ENCODE measurements at places on chromosomes 3 and 15.
A peak's percentile ranks its signal among the peaks of the same experiment; 100 is the strongest.

DNA sequence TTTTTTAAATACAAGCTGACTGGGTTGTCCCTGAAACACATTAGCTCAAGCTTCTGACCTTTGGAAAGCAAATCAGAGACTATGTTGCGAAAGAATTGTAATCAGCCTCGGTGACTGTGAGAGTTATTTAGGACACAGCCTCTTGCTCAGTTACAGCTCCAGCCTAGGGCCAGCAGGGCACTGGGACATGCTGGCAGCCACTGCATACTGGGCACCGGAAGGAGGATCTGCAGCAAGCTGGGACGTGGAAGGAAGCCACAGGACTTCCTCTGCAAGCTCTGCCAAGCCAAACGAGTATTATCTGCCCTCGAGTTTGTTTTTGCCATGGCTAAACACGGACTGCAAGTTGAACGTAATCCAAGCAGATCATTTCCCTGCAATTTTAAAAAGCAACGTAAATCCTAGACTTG is 24.4 kb upstream of the COPG1 start:
- H3K4me3 ChIP-seq = no peak overlapping the region
- DNase-seq = no peak
- no peaks in the 10 kb centered on the region for H3K4me1 ChIP-seq
- H3K36me3 ChIP-seq = no peaks in the 10 kb centered on the region
- no peak overlapping the region for H3K27ac ChIP-seq

DNA sequence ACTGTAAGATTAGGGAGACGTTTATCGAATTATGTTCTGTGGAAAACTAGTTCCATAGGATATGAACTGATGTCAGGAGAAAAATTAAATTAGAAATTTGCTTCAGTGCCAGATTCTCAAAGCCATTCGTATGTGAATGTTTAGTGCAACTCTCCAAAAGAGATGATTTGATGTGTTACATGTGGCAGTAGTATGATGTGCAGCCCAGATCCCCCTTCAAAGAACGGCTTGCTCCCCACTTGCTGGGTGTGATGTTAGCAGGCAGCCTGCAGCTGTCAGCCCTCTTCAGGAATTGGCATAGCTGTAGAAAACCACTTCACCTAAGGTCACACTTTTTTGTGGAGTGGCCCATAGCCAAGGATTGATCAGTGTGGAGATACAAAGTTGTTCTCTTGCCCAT is 127.0 kb upstream of the CCDC54 start:
- H3K4me3 ChIP-seq = no peak overlapping the region
- H3K27me3 ChIP-seq = no peaks in the 10 kb centered on the region
- no peak for DNase-seq

- H3K36me3 ChIP-seq = no peaks in the 10 kb centered on the region
- H3K27ac ChIP-seq = no peak overlapping the region
- no peak overlapping the region for H3K4me3 ChIP-seq
Observed at GRCh38 chr15:82315519-82316246, 33.6 kb downstream of the GOLGA6L10 start.

GRCh38 chr3:54427941-54428871 is 305.9 kb downstream of the CACNA2D3 start:
- no peak overlapping the region for H3K27ac ChIP-seq
- peak; percentile 66 for DNase-seq
- no peaks in the 10 kb centered on the region for H3K4me1 ChIP-seq
- H3K4me3 ChIP-seq = no peak overlapping the region
- no peaks in the 10 kb centered on the region for H3K27me3 ChIP-seq

GRCh38 chr3:143536817-143537535 is 311.3 kb downstream of the SLC9A9 start:
- DNase-seq = no peak
- no peak overlapping the region for H3K27ac ChIP-seq
- no peak overlapping the region for H3K4me3 ChIP-seq
- no peaks in the 10 kb centered on the region for H3K27me3 ChIP-seq
- H3K4me1 ChIP-seq = no peaks in the 10 kb centered on the region
- H3K36me3 ChIP-seq = no peaks in the 10 kb centered on the region

DNA sequence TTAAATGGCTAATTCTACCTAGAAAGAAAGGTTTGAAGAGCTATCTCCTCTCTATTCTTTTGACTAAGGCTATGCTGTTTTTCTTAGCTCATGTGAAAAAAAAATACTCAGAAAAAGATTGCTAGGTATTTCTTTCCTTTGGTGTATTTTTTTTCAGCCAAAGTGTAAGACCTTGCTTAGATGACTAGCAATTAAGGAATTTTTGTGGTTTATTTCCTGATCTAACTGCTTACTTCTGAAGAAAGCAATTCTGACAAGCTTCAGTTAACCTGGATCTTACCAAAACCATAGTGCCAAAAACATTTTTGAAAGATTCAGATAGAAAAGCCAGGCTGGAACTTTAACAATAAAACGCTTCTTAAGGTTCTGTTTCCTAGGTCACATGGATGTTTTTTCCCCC is 315.6 kb downstream of the SOX2 start:
- no peak for DNase-seq
- H3K4me3 ChIP-seq = no peak overlapping the region
- no peaks in the 10 kb centered on the region for H3K36me3 ChIP-seq
- no peak overlapping the region for H3K27ac ChIP-seq
- H3K27me3 ChIP-seq = no peaks in the 10 kb centered on the region

- H3K27me3 ChIP-seq = no peaks in the 10 kb centered on the region
- H3K4me3 ChIP-seq = no peak overlapping the region
- H3K36me3 ChIP-seq = no peaks in the 10 kb centered on the region
- H3K4me1 ChIP-seq = no peaks in the 10 kb centered on the region
Observed at GRCh38 chr15:80182611-80183261, 29.9 kb downstream of the FAH start.

DNA sequence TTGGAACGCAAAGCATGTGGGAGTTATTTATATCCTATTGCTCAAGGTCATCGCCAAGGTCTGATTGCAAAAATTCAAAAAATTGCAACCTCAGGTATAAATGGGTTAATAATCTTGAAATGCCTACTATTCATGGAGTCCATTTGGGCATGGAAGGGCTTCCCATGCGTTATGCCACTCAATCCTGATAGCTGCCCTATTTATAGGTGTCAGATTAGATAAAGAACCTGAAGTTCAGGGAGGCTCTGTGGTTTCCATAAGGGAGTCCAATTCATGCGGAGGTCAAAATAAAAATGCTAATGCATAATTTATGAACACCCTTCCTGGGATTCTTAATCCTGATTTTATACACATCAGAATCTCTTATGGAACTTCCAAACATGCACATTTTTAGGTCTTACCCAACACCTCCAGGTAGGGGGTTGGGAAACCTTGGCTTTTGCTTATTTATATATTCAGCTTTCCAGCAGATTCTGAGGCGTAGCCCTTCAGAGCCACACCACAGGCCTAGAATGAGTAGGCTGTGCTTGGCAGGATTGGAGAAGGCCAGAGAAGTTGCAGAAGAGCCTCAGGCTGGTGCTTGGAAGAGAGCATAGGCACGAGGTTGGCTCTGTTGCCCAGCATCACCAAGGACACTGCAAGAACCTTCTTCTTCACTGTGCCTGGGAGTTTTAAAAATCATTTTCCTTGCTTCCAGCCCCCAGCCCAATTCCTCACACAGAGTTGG is 324.4 kb upstream of the CFAP20DC start:
- no peak for DNase-seq
- H3K4me1 ChIP-seq = no peaks in the 10 kb centered on the region
- no peak overlapping the region for H3K27ac ChIP-seq
- no peak overlapping the region for H3K4me3 ChIP-seq
- H3K36me3 ChIP-seq = no peaks in the 10 kb centered on the region

DNA sequence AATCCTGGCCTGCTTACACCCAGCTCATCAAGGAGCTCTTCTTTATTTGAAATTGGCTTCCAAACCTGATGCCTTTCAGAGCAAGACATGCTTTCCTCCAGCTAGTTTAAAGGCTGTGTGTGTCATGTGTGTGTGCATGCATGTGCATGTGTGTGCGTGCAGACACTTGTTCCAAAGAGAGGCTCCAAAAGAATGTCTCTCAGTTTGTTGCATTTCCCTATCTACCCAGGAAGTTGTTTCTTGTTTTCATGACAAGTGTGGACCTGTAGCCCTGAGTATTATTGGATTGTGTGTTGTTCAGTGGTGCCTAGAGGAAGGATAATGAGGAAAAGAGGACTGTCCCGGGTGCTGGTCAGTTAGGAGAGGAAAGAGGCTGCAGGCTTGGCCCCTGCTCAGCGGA is 240.0 kb downstream of the THSD4 start:
- DNase-seq = no peak
- H3K27ac ChIP-seq = no peak overlapping the region
- no peaks in the 10 kb centered on the region for H3K27me3 ChIP-seq

DNA sequence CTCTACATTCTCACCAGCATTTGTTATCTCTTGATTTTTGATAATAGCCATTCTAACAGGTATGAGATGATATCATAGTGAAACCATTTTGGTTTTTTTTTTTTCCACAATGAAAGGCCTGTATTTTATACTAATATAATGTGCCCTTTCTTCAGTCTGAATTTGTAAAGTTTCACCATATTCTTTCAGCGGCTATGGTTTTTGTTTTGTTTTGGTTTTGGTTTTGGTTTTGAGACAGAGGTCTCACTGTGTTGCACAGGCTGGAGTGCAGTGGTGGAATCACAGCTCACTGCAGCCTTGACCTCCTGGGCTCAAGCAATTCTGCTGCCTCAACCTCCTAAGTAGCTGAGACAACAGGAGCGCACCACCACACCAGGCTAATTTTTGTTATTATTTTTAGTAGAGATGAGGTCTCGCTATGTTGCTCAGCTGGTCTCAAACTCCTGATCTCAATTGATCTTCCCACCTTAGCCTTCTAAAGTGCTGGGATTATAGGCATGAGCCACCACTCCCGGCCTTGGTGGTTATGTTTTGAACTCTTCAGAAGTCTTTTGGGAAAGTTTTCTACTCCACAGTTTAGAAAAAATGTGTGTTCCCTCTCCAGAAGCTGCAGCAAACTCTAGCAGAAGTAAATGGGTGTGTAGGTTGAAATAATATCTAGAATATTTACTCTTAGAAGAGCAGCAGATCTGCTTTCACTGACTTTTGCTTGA is 110.2 kb upstream of the UMPS start:
- H3K36me3 ChIP-seq = no peaks in the 10 kb centered on the region
- H3K4me1 ChIP-seq = peaks cover 6% of the 10 kb centered on the region
- no peaks in the 10 kb centered on the region for H3K27me3 ChIP-seq

GRCh38 chr3:114974387-114974786 is 172.7 kb downstream of the ZBTB20 start:
- no peaks in the 10 kb centered on the region for H3K36me3 ChIP-seq
- no peak for DNase-seq
- H3K4me3 ChIP-seq = no peak overlapping the region
- no peak overlapping the region for H3K27ac ChIP-seq
- H3K27me3 ChIP-seq = no peaks in the 10 kb centered on the region
- H3K4me1 ChIP-seq = no peaks in the 10 kb centered on the region

- H3K27me3 ChIP-seq = no peaks in the 10 kb centered on the region
- H3K4me3 ChIP-seq = no peak overlapping the region
- H3K4me1 ChIP-seq = no peaks in the 10 kb centered on the region
- no peak for DNase-seq
Observed at GRCh38 chr15:45084163-45084562, 29.8 kb downstream of the DUOX2 start.

DNA sequence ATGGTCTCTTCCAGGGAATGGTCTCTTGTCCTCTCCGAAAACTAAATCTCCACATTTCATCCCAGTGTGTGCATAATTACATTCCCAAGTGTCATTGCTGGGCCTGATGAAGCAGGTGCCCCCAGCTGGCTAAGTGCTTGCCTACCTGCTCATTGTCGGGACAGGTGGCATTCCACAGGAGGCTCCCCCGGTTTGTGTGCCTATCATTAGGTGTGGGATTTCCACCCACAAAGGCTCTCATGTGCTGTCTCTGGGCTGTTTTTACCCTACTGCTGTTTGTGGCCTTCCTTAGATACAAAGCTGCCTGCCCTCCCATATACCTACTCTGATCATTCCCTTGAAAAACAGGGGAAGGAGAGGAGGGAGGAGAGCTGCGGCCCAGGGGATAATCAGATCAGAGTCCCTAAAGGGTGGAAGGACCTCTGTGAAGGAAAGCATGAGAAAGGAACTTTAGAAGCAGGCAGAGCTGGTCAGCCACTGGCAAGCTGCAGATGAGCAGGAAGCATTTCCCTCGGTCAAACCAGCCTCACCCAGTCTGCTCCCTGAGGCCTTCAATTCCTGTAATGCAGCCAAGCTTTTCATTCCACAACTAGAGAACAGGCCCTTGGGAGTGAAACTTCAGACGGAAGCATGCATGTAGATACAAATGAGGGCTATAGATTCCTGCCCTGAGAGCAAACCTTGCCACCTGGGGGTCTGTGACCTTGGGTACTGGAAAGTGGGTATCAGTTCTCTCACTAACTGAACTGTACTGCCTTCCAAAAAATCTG is 60.7 kb upstream of the HEG1 start:
- H3K27ac ChIP-seq = no peak overlapping the region
- peak; percentile 69 for DNase-seq
- peaks cover 19% of the 10 kb centered on the region for H3K4me1 ChIP-seq
- no peaks in the 10 kb centered on the region for H3K36me3 ChIP-seq
- no peak overlapping the region for H3K4me3 ChIP-seq
- H3K27me3 ChIP-seq = no peaks in the 10 kb centered on the region

DNA sequence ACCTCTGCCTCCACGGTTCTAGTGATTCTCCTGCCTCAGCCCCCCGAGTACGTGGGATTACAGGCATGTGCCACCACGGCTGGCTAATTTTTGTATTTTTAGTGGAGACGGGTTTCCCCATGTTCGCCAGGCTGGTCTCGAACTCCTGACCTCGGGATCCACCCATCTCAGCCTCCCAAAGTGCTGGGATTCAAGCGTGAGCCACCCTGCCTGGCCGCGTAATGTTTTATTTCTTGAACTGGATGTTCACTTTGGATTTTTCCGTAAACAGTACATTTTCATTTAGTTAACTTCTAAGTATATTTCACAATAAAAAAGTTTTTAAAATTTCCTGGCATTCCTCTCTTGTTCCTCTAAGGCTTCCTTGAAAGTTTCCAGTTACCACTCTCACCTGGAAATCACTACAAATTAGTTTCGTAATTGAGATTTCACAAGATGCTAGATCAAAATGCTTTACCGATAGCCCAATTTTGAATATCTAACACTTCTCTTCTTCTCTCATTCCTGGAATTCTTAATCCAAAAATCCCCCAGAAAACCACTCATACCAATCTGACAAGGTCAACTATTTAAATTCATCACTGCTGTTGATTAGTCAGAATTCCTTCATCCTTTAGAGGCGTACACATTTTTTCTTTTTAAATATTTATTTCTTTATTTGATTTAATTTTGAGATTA is 44.7 kb upstream of the INO80 start:
- H3K27me3 ChIP-seq = no peaks in the 10 kb centered on the region
- no peak overlapping the region for H3K27ac ChIP-seq
- H3K36me3 ChIP-seq = no peaks in the 10 kb centered on the region
- H3K4me3 ChIP-seq = no peak overlapping the region
- no peaks in the 10 kb centered on the region for H3K4me1 ChIP-seq
- peak; percentile 16 for DNase-seq
